Activated naive CD8-positive, alpha-beta T cell treated with anti-CD3 and anti-CD28 coated beads, Interleukin-2, amount 10 ng/mL, durations not matched to agents 7 days and 5 days (primary cell): ENCODE measurements at places on chromosomes 16 and 17.

DNA sequence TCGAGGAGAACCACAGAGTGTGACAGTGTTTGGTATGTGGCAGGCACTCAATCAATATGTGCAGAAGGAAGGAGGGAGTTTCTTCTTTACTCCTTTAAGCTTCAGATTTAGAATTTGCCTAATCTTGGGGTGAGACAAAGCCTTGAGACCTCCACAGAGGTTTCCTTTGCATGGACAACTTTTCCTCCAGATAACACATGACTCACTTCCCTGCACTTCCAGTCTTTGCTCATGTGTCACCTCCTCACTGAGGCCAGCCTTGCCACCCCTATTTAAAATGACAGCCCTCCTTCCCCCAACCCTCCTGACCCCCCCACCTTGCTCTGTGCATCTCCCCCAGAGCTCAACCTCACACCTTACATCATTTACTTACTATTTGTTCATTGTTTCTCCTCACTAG is 17.4 kb upstream of the NOS2 start:
- DNase-seq = no peak

DNA sequence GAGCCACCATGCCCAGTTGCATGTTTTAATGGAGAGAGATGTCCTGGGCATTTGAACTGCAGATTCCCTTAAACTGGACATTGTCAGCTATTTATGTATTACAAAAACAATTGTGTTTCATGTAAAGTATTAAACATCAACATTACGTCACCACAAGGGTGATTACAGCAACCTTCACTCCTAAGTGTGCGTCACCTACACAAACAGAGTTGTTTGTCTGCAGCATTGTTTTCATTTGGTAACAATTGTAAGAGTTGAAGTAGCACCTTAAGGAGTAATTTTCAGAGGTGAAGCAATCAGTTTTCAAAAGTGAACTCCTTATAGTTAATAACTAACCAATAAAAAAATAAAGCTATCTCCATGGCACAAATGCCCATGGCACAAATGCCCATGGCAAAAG is 271.4 kb downstream of the IRX3 start:
- no peak for DNase-seq

- no peak for DNase-seq
These were observed 48.4 kb downstream of the NOG start for GRCh38 chr17:56641894-56642293.

- DNase-seq = no peak
These were observed 496 bp downstream of the EZH1 start for GRCh38 chr17:42744283-42744805.

DNA sequence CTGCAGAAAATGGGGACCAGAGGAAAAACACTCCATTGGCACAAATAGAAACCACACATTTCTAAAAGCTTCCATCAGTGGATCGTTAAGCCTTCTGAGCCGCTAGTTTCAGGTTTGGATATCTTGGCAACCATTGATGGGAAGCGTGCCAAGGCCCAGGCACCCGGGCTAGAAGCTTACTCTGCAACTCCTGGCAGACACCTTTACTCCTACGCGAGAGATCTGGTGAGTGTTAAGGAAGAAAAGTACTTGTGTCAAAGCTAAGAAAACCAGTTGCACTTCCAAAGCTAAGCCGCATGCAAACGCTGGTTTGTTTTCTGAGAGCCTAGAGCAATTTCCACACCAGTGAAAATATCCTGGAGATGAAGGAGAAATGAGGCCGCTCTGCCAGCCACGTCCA is 472.4 kb downstream of the PMP22 start:
- no peak for DNase-seq

DNA sequence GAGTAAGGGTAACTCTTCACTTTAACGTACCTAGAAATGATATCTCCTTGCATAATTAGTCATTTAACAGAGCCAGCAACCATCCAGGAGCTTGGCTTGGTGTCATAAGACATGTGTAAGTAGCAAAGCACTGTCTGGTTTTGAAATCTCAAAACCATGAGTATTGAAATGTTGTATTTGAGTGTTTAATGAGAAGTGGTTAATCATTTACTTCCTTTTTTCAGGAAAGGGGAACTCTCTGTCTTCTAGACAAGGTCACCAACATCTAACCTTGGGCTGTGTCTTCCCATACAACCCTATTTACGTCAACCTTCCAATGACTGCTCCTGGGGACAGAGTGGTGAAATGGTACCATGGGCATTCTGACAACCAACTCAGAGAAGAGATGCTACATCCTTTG is 27.1 kb downstream of the PMP22 start:
- no peak for DNase-seq

DNA sequence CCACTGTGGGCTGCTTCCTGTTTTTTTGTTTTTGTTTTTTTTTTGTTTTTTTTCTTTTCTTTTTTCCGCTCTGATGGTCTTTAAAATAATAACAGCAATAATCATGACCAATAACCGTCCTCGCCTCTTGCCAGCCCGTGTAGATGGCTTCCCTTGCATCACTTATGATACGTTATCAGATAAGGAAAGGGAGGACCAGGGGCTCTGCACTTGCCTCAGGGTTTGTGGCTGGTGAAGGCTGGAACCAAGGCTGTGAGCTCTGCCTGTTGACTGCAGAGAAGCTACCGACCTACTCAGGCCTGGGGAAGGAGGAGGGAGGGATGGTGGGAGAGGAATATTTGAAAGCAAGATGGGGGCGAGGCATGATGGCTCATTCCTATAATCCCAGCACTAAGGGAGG is 114.0 kb upstream of the SDK2 start:
- no peak for DNase-seq

GRCh38 chr17:41382394-41382793 is 288 bp upstream of the KRT34 start:
- no peak for DNase-seq

GRCh38 chr17:62388856-62389255 is 8.5 kb downstream of the EFCAB3 start:
- DNase-seq = no peak

DNA sequence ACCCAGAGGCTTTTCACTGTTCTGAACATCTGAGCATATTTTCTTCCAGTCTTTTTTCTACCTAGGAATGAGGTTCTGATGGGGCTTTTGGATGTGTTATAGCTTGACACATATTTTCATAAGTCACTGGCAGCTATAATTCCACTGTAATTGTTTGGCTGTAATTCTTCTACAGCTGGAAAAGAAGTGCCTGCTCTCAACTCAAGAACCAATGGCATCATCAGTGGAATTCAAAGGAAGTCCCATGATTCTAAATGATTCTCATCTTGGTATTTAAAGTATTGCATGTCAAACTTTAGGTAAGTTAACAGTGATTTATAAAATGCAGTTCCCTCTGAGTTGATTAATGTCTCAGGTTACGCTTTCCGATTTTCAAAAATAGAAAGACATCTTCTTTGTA is 16.8 kb downstream of the WIPI1 start:
- DNase-seq = no peak

DNA sequence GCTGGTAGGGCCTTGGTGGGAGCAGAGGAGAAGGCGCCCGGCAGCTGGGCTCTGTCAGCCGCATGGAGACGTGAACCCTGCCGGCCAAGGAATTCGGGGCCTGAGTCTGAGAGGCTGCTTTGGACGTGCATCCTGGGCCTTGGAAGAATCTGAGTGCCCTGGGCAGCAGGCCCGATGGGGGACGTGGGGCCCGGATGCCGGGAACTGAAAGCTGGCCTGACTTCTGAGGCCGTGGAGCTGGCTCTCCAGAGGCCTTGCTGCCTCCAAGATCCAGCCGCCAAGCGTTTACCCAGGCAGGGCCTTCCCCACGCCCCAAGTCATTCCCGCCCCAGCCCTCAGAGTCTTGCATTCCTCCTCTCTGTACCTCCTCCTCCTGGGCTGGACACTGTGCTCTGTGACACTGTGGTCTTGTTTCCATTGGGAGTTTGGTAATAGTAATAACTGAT is 37.2 kb downstream of the NKD1 start:
- no peak for DNase-seq
